ENCODE measurements at places on chromosomes 16 and 17. TPM values are rescaled to one million over a fixed set of nuclear protein-coding genes. Genes with fewer than 3 reads are reported as not detected.

Gene CACNG1
- not detected for total RNA-seq

Gene DDX19B
- 25.1 TPM for total RNA-seq

Gene C16orf90
- not detected for total RNA-seq

Gene KRTAP2-3
- not detected for total RNA-seq

Gene LRRC37A
- 1.6 TPM for total RNA-seq

Gene TMEM88
- total RNA-seq: 9.3 TPM

Gene HOXB7
- 1.3 TPM for total RNA-seq

Gene PROCA1
- total RNA-seq: 3.8 TPM

Gene KRT25
- total RNA-seq: not detected

Gene PRSS8
- 125 TPM for total RNA-seq

Gene CNGB1
- not detected for total RNA-seq

Gene MON1B
- total RNA-seq: 75.2 TPM

Gene CAVIN1
- 376 TPM for total RNA-seq

Gene C16orf46
- total RNA-seq: not detected

Gene WNT3
- 4.2 TPM for total RNA-seq

Gene P3H4
- total RNA-seq: 26.2 TPM

Gene PRPSAP1
- 74.0 TPM for total RNA-seq

Gene KRT28
- not detected for total RNA-seq

Gene SDK2
- total RNA-seq: 1.2 TPM

Gene CCL8
- total RNA-seq: 1.4 TPM

Gene WNK4
- 0.15 TPM for total RNA-seq

Gene MYH2
- total RNA-seq: 0.10 TPM

Gene SGCA
- total RNA-seq: 13.7 TPM

Gene FSCN2
- total RNA-seq: 2.7 TPM

Gene TEKT1
- 5.0 TPM for total RNA-seq

Gene ADAD2
- total RNA-seq: not detected

Gene CHST5
- not detected for total RNA-seq

Gene IGSF6
- total RNA-seq: 54.5 TPM

Gene COL1A1
- total RNA-seq: 555 TPM

Gene MFSD11
- total RNA-seq: 36.5 TPM

Gene TPSG1
- not detected for total RNA-seq

Gene KCNH6
- total RNA-seq: 0.22 TPM

Gene TMEM204
- total RNA-seq: 36.9 TPM

Gene BAHCC1
- total RNA-seq: 42.2 TPM

Gene RGS9
- total RNA-seq: 3.9 TPM

Gene SLC52A1
- total RNA-seq: 0.83 TPM

Gene ARHGAP44
- 56.4 TPM for total RNA-seq

Gene XAF1
- 24.3 TPM for total RNA-seq

Gene TMC8
- total RNA-seq: 36.4 TPM

Gene NOTUM
- total RNA-seq: 5.0 TPM

Gene MPG
- total RNA-seq: 52.6 TPM

Gene ABCA6
- total RNA-seq: 61.6 TPM

Gene MAZ
- 157 TPM for total RNA-seq

Gene DDX28
- 13.2 TPM for total RNA-seq

Gene PRR29
- total RNA-seq: 16.9 TPM

Gene SHCBP1
- total RNA-seq: 1.6 TPM

Gene CLEC19A
- total RNA-seq: not detected

Gene KCNJ18
- total RNA-seq: not detected

Gene SHISA9
- 0.20 TPM for total RNA-seq

Gene C17orf58
- 4.2 TPM for total RNA-seq

Gene PRAC1
- not detected for total RNA-seq

Gene OR1F1
- total RNA-seq: not detected

Gene SBK1
- total RNA-seq: 3.4 TPM

All from upper lobe of left lung (tissue), 6 donors.